ENCODE measurements at places on chromosomes 11 and 22.

DNA sequence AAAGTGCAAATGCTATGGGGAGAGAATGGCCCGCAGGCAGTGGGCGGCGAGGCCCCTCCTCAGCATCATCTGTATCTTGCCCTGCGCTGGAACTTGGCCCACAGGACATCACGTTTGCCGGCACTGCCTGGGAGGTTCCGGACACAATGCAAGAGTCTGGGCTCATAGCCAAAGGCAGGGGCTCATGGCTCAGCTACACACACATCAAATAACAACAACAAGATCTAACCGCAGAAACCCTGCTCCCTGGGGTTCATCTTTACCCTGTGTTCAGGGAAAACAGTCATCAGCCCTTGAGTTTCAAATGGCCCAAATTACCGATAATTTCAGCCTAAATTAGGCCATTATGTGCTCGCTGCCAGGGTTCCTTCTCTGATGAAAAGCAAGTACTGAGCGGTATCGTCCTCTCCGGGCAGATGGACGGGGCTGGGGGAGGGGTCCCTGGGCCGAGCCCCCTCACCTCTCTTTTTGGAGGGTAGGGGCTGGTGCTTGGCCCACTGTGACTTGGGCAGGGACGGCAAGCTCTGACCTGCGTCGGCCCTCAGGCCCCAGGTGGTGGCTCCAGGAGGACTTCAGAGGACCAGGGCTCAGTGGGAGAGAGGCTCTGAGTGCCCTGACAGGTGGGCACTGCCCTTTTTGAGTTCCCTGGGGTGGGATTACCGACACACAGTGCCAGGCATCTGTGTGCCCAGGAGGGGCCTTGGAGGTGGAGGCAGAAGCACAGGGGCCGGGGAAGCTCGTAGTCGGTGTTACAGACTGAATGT, 25.0 kb upstream of the GAL start:
- no peak for DNase-seq

- DNase-seq: no peak
Observed at GRCh38 chr22:37154925-37155712, 5.4 kb upstream of the IL2RB start.

DNA sequence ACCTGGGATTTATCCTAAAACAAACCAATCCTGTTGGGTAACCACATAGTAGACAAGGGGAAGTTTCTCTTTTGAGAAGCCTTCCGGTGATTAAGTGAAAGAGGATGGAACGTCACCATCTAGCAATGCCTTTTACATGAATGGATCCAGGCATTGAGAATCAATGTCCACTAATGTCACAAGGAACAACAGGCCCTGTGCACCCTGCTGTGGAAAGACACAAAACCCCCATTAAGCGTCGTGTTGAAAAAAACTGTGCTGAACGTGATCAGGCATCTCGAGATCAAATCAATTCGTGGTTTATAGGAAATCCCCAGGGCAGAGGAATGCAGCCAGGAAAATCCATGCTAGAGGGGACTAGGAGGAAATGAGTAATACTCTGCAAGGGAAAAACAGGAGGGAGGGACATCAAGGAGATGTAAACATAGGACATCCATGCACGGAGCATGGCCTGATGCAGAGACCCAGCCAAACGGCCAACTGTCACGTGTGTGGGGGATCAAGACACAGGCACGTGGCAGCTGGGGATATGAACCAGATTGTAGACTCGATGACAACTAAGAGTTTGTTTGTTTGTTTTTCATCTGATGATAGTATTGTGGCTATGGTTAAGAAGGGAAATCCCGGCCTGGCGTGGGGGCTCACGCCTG, 38.6 kb upstream of the CARS1 start:
- no peak for DNase-seq

DNA sequence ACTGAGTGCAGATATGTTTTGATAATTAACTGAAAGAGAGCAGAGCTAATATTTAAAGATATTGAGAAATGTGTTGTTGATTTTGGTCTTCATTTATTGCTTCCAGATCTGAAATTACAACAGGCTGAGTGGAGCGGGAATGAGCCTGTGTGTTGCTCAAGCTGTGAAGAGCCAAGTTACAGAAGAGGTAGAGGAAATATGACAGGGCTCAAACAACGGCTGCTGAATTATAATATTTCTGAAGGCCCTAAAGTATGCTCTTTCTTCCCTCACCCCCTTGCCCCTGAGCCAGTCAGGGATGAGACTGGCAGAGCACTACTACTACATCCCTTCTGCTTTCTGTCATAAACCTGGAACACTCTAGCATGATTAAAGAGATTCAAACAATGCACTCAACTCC, 115.6 kb downstream of the FANCF start:
- no peak for DNase-seq

GRCh38 chr22:35749808-35750207, 32.1 kb downstream of the APOL5 start:
- no peak for DNase-seq

- no peak for DNase-seq
Observed at GRCh38 chr11:9172389-9172788, 81.0 kb upstream of the SCUBE2 start.

- no peak for DNase-seq
Observed at GRCh38 chr11:10225553-10225952, 68.5 kb downstream of the SBF2 start.

GRCh38 chr11:44780940-44781631, 54.3 kb downstream of the TSPAN18 start:
- DNase-seq: no peak

DNA sequence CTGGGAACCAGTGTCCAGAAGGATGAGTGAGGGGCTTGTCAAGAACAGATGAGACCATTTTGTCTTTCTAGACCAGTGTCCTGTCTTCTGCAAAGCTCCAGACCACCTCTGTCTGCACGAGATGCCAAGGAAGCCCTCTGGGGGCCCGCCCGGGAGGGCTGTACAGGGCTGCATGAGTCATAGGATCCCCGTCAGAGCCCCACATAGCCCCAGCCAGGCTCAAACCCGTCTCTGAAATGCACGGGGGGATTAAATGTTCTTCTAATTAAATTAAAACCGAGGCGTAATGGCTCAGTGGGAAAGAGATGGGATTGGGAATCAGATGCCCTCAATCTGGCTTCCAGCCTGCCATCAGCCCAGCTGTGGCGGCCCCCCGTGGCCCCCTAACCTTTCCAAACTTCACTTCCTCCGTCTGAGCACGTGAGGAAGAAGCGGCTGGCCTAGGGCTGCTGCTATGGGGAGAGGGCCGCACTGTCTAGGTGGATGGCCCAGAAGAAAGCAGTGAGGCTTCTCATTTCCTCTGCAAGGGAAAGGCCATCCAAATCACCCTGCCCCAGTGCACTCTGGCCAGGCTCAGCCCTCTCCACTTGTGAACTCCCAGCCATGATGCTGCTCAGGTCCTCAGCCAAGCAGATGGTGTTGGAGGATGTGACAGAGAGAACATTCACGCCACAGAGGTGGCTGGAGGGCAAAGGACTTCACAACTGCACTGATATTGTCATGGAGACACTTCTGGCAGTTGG, 32.8 kb downstream of the KCNQ1OT1 start:
- DNase-seq: no peak

- no peak for DNase-seq
Observed at GRCh38 chr22:31947296-31947695, 3.0 kb downstream of the YWHAH start.

DNA sequence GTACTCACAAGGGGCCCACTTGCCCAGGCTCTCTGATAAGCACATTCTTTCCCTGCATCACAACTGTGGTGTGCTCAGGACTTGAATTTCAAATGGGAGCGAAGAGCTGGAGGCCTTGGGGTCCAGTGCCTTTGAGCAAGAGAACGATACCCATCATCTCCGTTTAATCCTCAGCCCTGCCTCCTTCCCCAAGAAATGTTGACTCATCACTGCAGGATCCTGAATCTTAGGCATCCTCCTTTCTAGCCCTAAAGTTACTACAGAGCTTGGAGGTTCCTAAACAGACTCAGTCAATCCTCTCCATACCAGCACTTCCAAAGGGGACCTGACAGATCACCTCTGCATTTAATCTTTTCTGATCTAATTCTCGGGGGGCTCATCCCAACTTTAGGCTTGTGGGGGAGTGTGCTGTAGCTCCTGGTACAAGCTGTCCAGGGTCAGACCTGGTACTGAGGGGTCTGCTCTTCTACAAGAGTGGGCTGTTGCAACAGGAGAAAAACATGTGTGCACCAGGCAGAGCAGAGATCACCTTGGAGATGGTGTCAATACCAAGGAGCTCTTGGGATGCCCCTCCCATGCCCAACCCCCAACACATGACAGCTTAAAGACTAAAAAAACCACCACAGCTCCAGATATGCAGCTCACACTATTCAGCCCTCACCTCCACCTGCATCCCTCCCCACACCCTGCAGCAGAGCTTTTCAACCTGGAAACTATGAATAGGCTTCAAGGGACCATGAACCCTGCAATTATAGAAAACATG, 3.9 kb upstream of the PRG2 start:
- DNase-seq: no peak

DNA sequence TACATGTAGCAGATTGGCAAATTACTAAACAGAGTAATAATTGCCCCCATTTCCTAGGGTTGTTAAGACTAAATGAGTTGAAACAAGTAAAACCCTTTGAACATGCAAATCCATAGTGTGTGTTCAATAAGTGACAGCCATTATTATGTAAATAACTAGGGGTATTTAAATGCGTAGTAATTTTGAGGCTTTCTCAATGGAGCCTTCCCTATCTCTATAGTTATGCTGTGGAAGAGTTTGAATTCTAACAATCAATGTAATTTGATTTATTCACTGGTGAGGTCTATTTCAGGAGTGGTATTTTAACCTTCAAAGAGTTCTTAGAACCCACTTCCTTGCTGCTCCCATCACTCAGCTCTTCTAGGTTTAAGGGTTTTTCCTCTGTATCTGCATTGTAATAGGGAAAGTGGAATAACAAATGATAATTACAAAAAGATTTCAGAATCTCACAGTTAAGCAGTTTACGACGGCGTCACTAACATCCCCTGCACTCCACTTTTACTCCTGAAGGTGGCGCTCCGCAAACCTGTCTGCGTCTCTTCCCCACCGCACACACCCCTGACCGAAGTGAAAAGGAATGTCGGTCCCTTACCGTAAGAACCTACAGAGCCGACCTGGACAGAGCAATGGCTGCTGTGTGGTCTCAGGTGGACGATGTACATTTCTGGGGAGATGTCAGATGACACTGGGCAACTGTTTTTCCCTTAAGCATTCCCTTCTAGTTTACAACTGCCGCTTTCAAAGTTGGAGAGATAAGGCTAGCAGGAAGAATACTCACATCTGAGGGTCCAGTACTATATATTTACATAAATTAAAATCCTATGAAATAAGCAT, 80.8 kb downstream of the ZC3H12C start:
- DNase-seq: peak; percentile 34

- DNase-seq: no peak
Observed at GRCh38 chr11:69645801-69646492, 5.0 kb downstream of the CCND1 start.

- DNase-seq: no peak
Observed at GRCh38 chr11:65862941-65863888, 3.0 kb downstream of the MUS81 start.

GRCh38 chr22:16847271-16847670, 22.1 kb upstream of the XKR3 start:
- no peak for DNase-seq

DNA sequence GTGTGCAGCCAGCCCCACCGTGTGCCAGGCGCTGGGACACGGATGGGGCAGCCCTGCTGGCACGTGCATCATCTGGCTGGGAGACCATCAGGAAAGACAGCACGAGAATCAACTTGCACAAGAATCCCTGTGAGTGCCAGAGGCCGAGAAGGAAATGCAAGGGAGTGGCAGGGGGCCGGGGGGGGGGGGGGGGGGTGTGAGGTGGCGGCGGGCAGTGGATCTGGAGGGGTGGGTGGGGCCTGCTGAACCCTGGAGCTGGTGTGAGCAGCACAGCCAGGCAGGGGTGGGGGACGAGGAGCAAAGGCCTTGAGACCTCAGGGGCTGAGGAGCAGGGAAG, 14.0 kb upstream of the FLRT1 start:
- DNase-seq: no peak

DNA sequence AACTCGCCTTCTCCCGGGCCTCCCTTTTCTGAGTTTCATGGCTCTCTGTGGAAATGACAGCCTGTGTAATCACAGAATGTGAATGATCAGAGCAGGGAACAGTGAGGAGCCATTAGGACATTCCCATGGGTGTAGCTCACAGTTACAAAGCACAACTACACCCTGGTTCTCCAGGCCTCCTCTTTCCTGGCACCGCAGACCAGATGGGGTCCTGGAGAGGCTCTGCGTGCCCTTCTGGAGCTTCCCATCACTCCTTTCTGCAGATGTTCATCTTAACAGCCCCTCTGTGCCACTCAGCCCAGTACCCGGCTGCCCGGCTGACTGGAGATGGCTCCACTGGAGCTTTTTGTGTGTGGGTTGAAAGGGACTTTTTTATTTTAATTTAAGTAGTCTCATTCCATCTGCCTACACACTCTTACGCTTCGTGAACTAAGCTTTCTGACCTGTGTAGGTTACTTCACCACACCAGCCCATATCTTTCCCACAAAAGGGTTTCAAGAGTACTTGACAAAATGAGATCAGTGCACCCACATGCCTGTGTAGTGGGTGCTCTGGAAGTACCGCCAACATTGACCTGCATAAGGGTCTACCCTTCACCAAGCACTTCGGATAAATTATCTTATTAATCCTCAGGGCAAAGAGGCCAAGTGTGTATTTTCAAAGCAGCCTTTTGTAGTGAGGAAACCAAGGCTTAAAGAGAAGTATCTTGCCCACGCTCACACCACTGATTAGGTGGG, 29.8 kb downstream of the SREBF2 start:
- DNase-seq: no peak

GRCh38 chr22:30860176-30861105, 108.1 kb downstream of the MORC2 start:
- no peak for DNase-seq

DNA sequence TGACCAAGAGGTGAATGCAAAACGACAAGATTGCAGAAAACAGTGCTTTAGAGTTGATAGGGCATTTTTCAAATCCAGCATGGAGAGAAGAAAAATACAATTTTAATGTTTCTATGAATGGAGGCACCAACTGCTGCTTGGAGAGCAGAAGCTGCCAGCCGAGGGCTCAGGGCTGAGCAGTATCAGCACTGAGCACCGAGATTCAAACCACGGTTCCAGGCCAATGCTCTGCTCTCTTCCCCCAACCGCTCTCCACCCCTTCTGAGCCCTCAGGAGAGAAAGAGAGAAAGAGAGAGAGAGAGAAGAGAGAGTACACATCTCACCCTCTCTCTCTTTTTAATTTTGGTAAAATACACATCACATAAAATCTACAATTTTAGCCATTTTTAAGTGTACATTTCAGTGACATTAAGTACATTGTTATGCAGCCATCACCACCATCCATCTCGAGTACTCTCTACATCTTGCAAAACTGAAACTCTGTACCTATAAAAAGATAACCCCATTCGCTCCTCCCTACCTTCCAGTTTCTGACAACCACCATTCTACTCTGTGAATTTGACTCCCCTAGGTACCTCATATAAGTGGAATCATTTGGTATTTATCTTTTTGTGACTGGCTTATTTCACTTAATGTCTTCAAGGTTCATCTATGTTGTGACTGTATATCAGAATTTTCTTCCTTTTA, 333.3 kb downstream of the MIAT start:
- DNase-seq: no peak

GRCh38 chr11:83031127-83031526, 40.6 kb downstream of the RAB30 start:
- no peak for DNase-seq

Data from stimulated activated CD8-positive, alpha-beta memory T cell treated with anti-CD3 and anti-CD28 coated beads, Interleukin-4, amount 100 ng/mL, for 4 hours (primary cell).